ENCODE measurements at places on chromosomes 1 and 21. TPM values are rescaled to one million over a fixed set of nuclear protein-coding genes. Genes with fewer than 3 reads are reported as not detected.

S100A14 gene
- not detected for total RNA-seq

S100A3 gene
- total RNA-seq: not detected

FCAMR gene
- not detected for total RNA-seq

ADAMTSL4 gene
- total RNA-seq: 2.9 TPM

TCHH gene
- not detected for total RNA-seq

ITLN1 gene
- not detected for total RNA-seq

OSCP1 gene
- total RNA-seq: 2.3 TPM

CAPN8 gene
- 0.18 TPM for total RNA-seq

CDC7 gene
- 11.4 TPM for total RNA-seq

RGS13 gene
- total RNA-seq: 0.45 TPM

PCBP3 gene
- 0.52 TPM for total RNA-seq

LRRC39 gene
- total RNA-seq: 3.2 TPM

KCNH1 gene
- not detected for total RNA-seq

CITED4 gene
- total RNA-seq: 4.9 TPM

NR5A2 gene
- not detected for total RNA-seq

MAP1LC3C gene
- not detected for total RNA-seq

IL19 gene
- not detected for total RNA-seq

HSF2BP gene
- total RNA-seq: not detected

PDE4B gene
- 25.5 TPM for total RNA-seq

LGALS8 gene
- 90.5 TPM for total RNA-seq

RC3H1 gene
- total RNA-seq: 82.1 TPM

OPRD1 gene
- not detected for total RNA-seq

RAB25 gene
- total RNA-seq: not detected

AMY2A gene
- total RNA-seq: not detected

CD53 gene
- 584 TPM for total RNA-seq

FCRL1 gene
- total RNA-seq: 2.6 TPM

ADGRL2 gene
- total RNA-seq: not detected

PLA2G2C gene
- not detected for total RNA-seq

F5 gene
- 0.45 TPM for total RNA-seq

ASPM gene
- total RNA-seq: 1.9 TPM

FCMR gene
- 177 TPM for total RNA-seq

EXTL1 gene
- not detected for total RNA-seq

SH2D2A gene
- total RNA-seq: 155 TPM
